ENCODE measurements at places on chromosomes 3 and 15.

DNA sequence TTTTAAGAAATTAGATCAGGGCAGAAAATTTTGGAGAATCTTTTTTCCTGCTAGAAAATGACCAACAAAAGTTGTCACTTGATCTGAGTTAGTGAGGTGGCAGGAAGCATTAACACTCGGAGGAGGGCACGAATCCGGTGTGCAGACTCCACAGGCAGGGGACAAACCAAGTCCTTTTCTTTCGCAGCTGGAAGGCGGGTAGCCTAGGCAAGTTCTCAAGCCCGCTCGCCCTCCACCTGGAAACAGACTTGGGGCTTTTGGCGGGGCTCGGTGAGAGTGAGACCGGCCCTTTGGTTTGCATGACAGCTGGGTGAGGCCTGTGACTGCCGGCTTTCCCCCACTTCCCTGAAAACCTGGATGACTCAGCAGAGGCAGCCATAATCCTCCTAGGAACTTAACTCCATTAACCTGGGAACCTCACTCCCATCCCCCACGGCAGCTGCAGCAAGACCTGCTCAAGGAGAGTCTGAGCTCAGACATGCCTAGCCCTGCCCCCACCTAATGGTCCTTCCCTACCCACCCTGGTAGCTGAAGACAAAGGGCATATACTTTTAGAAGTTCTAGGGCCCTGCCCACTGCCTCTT lies 134.8 kb downstream of the MFSD1 start:
- DNase-seq, result no peak

GRCh38 chr3:81753416-81754027 lies 7.9 kb downstream of the GBE1 start:
- DNase-seq, result no peak

- DNase-seq, result no peak
Measured at GRCh38 chr3:54837964-54838363, 89.9 kb downstream of the LRTM1 start.

- no peak for DNase-seq
Measured at GRCh38 chr3:194205675-194206133, 69.8 kb downstream of the HES1 start.

- DNase-seq, result peak; percentile 80
Measured at GRCh38 chr3:31668242-31668641, 135.5 kb downstream of the STT3B start.

GRCh38 chr3:36774052-36774451 lies 9.7 kb upstream of the DCLK3 start:
- no peak for DNase-seq

GRCh38 chr3:72152551-72153476 lies 367.9 kb upstream of the PROK2 start:
- peak; percentile 2 for DNase-seq

- DNase-seq, result no peak
Measured at GRCh38 chr15:65651831-65652749, 30.4 kb downstream of the SLC24A1 start.

DNA sequence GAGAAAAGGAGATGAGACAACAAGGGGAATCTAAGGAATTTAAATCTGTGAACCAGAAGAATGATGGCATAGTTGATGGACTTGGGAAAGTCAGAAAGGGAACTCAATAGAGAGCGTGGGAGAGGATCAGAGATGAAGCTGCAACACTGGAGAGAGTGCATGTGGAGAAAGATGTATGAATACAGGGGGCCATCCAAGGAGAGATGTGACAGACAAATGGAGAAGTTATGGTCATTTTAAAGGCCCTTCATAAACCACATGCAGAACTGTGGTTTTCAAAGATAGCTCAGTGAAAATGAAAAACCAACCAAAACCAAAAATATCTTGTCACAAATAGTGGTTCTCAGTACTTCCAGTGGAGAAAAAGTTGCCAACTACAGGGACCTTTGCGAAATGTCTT lies 265.2 kb downstream of the SUCLG2 start:
- DNase-seq, result no peak

Measured in mammary epithelial cell (primary cell).